Suppressor macrophage treated with lipopolysaccharide for 1 hour (primary cell): ENCODE measurements at places on chromosomes 3 and 15.
A peak's percentile ranks its signal among the peaks of the same experiment; 100 is the strongest.

- DNase-seq, result no peak
Observed at GRCh38 chr3:146166415-146166821, 5.4 kb upstream of the PLOD2 start.

GRCh38 chr3:119585208-119585607 is 5.9 kb downstream of the ADPRH start:
- peak; percentile 67 for DNase-seq

DNA sequence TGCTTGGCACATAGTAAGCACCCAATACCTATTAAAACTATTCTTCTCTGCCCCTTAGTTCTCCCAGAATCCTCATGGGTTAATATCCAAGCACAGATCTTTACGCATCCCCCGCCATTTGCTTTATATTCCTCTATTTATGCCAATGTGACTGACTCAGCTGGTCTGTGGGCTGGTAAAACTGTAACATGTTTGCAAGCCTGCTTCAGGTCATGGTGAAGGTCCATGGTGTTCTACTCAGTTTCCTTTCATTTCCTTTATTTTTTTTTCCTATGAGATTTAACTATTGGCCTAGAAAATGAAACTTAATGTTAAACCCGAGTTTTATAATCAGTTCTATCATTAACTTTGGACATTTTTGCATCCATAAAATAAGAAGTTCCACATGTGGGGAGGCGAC is 47.0 kb downstream of the FRMD4B start:
- no peak for DNase-seq

GRCh38 chr3:52458031-52458760 is 2.8 kb downstream of the NISCH start:
- no peak for DNase-seq

- no peak for DNase-seq
Observed at GRCh38 chr15:39795486-39795885, 12.8 kb upstream of the FSIP1 start.

- no peak for DNase-seq
Observed at GRCh38 chr15:98715890-98716443, 67.6 kb downstream of the IGF1R start.

- peak; percentile 44 for DNase-seq
Observed at GRCh38 chr3:125129512-125129997, 73.8 kb upstream of the HEG1 start.

GRCh38 chr3:177401375-177401774 is 204.1 kb upstream of the TBL1XR1 start:
- no peak for DNase-seq

DNA sequence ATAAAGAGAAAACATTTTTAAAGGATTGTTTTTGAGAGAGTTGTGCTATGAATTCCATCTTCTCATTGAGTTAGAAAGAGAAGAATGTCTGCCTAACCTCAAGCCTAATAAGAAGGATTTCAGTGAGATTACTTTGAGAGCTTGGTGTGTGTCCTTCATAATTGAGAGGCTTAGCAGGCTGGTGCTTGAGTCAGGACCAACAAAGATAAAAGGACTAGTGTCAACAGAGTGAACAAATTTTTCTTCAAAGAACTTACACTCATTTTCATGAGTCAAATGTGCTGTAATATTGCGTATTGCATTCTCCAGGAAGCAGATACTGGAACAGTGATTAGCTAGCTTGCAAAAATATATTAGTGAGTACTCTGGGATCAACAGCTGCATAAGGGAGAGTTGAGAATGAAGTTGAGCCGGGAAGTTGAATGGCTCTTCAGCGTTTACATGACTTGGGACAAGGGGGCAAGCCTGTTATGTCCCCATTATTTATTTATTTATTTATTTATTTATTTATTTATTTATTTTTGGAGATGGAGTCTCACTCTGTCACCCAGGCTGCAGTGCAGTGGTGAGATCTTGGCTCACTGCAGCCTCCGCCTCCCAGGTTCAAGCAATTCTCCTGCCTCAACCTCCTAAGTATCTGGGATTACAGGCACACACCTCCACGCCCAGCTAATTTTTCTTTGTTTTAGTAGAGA is 37.5 kb upstream of the SLITRK3 start:
- DNase-seq, result no peak

GRCh38 chr3:186966406-186966805 is 36.1 kb downstream of the ST6GAL1 start:
- no peak for DNase-seq

DNA sequence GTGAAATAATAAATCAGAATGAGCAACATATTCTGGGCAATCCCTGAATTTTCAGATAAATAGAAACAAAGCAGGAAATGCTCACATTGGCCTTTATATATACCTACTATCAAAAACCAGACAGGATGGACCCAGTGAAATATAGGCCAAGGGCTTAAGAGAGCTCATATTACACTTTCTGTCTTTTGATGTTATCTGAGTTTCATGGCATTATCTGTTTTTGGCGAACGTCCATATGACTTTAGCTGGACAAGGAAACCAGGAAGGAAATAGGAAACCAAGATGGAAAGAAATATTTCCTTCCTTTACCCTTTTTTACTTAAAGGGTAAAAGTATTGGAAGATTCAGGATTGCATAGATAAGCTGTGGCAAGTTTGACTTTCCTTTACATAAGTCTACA is 274.8 kb downstream of the THSD4 start:
- no peak for DNase-seq

DNA sequence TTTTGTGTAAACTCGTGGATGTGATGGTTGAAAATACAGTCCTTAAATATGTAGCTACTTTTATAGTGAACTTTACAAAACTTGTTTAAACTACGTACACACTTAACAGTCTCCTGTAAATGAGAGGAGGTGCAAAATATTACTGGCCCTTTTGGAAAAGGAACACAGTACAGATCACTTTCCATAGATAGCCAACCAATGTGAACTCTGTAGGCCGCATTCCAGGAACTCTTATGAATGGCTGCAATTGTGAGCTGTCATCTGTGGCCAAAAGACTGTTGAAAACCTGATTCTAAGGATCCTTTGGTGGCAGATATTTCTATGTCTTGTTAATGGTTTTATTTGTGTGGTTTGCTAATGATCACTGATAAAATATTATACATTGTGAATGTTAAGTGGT is 6.2 kb downstream of the TSC22D2 start:
- peak; percentile 52 for DNase-seq

DNA sequence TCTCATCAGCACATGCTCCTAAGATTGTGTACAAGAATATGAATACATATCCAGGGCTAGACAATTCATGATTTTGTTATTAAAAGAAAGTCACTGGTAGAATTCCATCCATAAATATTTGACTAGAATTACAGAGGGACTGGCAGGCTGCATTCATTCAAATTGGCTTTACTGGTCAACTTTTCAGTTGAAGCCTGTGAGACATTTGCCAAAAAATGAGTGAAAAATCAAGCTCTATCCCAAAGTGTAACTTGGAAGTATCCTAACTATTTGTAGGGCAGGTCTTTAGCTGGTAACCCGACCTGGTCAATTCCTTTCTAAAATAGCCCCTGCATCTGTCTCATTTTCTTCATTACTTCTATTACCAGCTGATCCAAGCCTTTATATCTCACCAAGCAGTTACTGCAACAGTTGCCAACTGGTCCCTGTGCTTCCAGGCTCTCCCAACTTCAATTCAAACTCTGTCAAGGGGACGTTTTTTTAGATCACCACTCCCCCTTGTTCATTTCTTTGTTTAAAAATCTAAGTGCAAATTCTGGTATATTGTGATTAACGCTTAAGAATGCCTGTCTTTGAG is 173.1 kb upstream of the TBL1XR1 start:
- no peak for DNase-seq

- DNase-seq, result peak; percentile 32
Observed at GRCh38 chr3:17840126-17840525, 97.7 kb upstream of the TBC1D5 start.

GRCh38 chr3:158470944-158471638 is 99.9 kb upstream of the MLF1 start:
- no peak for DNase-seq

DNA sequence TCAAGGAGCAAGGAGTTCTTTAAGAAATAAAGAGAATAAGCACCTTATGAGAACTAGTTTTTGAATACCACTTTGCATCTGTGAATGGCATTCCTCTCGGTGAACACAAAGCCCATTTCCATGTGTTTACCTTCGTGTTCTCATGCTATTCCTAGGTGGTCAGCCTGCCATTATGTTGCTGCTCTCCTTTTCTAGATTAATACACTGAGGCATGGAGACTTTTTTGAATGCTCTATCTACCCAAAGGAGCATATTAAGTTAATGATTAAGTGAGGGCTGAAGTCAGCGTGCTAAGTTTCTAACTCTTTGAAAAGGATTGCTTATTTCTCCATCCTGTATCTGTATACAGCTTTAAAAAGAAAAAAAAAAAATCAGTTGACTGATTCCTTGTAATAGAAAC is 394.5 kb downstream of the MECOM start:
- no peak for DNase-seq

GRCh38 chr15:66773129-66773873 is 71.3 kb downstream of the SMAD6 start:
- peak; percentile 49 for DNase-seq

GRCh38 chr15:78673476-78673875 is 32.5 kb upstream of the CHRNB4 start:
- no peak for DNase-seq

DNA sequence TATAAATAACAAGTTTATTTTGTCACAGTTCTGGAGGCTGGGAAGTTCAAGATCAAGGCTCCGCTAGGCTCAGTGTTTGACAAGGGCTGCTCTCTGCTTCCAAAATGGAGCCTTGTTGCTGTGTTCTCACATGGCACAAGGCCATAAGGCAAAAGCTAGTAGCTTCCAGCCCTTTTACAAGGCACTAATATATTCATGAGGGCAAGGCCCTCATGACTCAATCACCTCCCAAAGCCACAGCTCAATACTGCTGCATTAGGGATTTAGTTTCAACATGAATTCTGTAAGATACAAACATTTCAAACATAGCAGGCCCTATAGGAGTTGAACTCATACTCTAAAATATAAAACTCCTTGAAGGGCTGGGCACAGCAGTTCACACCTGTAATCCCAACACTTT is 30.2 kb downstream of the ZBTB11 start:
- DNase-seq, result no peak

GRCh38 chr3:24149032-24149431 is 203.9 kb downstream of the NR1D2 start:
- DNase-seq, result peak; percentile 21

GRCh38 chr3:75334299-75334698 is 329.8 kb upstream of the FRG2C start:
- no peak for DNase-seq

DNA sequence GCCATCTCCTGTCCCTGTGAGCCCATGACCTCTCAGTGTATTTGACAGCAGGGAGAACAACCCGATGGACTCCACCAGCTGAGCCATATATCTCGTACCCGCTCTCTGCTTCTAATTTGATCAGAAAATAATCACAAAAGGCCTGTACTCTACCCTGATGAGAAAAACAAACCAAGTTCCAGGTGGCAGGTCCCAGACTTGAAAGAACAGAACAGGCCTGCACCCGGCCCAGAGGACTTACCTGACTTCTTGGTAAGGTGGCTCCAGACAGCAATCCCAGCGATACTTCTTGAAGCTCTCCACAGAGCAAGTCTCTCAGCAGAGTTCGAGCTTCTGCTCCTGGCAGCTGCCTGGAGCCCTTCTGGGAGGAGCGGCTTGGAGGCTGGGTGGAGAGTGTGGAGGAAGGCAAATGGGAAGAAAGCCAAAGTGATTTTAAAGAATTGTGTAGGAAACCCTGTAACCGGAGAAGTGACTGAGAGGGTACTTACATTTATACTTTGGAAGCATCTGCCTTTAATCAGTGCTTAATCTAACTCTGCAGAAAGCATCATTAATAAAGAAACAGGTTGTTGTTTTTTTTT is 91.6 kb downstream of the SCN11A start:
- no peak for DNase-seq

DNA sequence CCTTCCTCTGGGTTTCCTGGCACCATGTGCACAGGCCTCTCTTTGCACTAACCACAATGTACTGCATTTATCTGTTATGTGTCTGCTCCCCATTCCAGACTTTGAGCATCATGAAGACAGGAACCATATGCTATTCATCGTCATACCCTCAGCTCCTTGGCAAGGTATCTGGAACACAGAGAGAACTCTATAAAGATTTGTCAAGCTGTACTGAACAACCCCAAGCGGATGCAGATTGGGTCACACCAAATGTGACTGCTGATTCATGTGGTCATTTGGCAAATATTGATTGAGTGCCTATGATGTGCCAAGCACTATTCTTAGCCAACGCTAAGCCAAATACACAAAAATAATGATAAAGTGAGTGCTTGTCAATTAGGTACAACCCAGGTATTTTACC is 7.5 kb upstream of the MEGF11 start:
- DNase-seq, result no peak

DNA sequence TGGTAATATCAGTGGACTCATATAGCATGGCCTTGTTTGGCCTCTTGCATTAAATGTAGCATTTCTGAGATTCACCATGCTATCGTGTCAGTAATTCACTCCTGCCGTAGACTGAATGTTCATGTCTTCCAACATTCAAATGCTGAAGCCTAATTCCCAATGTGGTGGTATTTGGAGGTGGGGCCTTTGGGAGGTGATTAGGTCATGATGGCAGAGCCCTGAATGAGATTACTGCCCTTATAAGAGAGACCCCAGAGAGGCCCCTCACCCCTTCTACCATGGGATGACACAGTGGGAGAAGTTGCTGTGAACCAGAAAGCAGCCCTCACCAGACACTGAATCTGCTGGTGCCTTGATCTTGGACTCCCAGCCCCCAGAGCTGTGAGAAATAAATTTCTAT is 241.4 kb downstream of the VPS13C start:
- DNase-seq, result no peak

GRCh38 chr15:63940966-63941620 is 105.2 kb downstream of the DAPK2 start:
- no peak for DNase-seq

DNA sequence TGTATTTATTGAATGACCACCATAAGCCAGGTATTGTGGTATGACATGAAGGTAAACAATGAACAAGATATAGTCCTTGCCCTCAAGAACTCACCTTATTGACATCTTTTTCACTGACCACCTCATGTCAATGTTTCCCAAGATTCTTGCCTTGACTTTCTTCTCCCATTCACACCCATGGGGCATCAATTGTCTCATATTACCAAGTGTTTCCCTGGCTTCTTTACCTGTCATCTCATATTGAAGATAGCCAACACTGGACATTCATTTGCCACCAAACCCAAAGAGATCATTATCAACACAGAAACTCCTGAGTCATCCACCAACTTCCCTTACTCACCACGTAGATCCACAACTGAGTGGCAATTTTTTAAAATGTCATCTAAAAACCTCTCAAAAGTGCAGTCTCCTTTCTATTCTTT is 2.2 kb downstream of the EFHB start:
- DNase-seq, result peak; percentile 81

- DNase-seq, result no peak
Observed at GRCh38 chr15:91941871-91942658, 88.6 kb downstream of the SLCO3A1 start.

- peak; percentile 78 for DNase-seq
Observed at GRCh38 chr15:57320631-57321220, 55.6 kb upstream of the CGNL1 start.
